ENCODE measurements at places on chromosomes 16 and 17.

GRCh38 chr16:1042049-1042744 is 30.4 kb upstream of the SSTR5 start:
- DNase-seq: no peak

DNA sequence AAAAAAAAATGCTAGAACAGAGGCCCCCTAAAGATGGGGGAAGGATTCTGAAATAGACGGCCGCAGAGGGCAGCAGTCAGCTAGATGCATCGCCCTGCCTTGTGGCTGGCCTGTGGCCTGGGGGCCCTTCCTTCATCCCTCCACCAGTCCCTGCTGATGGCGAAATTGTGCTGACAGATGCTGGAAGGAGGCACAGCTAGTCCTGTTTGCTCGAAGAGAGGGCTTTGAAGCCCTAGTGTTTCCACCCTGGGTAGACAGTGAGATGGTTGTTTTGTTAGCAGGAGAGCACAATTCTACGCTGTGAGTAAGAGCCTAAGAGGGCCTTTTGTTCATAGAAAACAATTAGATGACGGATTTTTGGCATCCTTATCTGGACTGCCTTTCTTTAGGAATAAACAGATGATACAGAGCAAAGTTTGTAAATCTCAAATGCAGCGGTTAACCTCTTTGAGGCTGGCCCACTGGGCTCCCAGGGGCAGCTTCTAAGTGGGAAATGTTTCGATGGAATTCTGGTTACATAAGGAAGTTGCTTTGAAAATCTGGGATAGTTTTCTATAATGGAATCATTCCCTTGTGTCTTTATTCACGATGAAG is 23.0 kb downstream of the VPS35L start:
- DNase-seq: peak; percentile 99

GRCh38 chr17:4945176-4945943 is 3.0 kb downstream of the PFN1 start:
- no peak for DNase-seq

GRCh38 chr16:57826706-57827625 is 24.7 kb upstream of the KIFC3 start:
- no peak for DNase-seq

GRCh38 chr17:81033535-81034167 is 1.3 kb upstream of the BAIAP2 start:
- no peak for DNase-seq
